ENCODE measurements at places on chromosomes 6 and 20. TPM values are rescaled to one million over a fixed set of nuclear protein-coding genes. Genes with fewer than 3 reads are reported as not detected.

Gene SLC22A2
- 0.10 TPM for total RNA-seq

Gene LINC00237
- 0.72 TPM for total RNA-seq

- DNase-seq, result no peak
These were observed 43.7 kb downstream of the ARHGAP40 start for GRCh38 chr20:38645351-38645750.

GRCh38 chr6:138722425-138723371, 50.9 kb upstream of the CCDC28A start:
- DNase-seq, result no peak

GRCh38 chr6:157764178-157765068, 58.6 kb upstream of the SNX9 start:
- peak; percentile 55 for DNase-seq

GRCh38 chr6:49923826-49924225, 40.1 kb downstream of the DEFB114 start:
- no peak for DNase-seq

DNA sequence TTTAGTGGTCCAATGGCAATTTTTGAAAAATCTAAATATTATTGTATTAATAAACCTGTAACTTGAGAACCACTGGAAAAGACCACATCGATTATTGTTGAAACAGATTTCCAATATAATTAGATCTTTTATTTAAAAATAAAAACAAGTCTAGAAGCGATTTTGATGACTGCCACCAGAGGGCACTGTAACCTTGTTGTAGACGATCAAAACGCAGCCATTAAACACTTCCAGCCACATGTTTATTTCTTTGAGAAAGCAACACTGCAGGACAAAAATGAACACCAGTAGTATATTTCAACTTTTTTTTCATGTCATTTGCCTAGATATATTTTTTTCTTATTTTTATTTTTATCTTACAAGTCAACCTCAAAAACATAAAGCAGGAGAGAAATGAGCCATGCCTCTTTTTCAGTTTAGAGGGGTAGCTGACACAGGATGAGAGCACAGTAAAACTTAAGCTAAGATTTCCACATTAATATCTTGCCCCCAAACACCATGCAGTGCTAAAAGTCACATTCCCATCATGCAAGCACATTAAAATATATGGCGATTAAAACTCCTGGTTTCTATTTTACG, 115.4 kb downstream of the OPRM1 start:
- DNase-seq, result peak; percentile 73

Gene EMILIN3
- total RNA-seq, result 33.5 TPM

Gene VGLL2
- total RNA-seq, result not detected

- no peak for DNase-seq
These were observed 105.9 kb upstream of the MLN start for GRCh38 chr6:33909737-33910136.

Gene OOEP
- not detected for total RNA-seq

- peak; percentile 73 for DNase-seq
These were observed 504 bp downstream of the SNTA1 start for GRCh38 chr20:33443006-33443511.

Gene AFG1L
- total RNA-seq, result 5.9 TPM

Gene DEFB124
- total RNA-seq, result not detected

Gene SCRT2
- not detected for total RNA-seq

Gene ADGB
- total RNA-seq, result 16.5 TPM

All from ovary (tissue), 10 donors.